ENCODE measurements at places on chromosomes 16 and 17. TPM values are rescaled to one million over a fixed set of nuclear protein-coding genes. Genes with fewer than 3 reads are reported as not detected.

AGRP gene
- total RNA-seq: not detected

USP36 gene
- 36.7 TPM for total RNA-seq

ASGR1 gene
- 2.8 TPM for total RNA-seq

HS3ST2 gene
- not detected for total RNA-seq

KRTAP9-4 gene
- not detected for total RNA-seq

ST6GALNAC2 gene
- total RNA-seq: not detected
